ENCODE measurements at places on chromosomes 5 and 9.

- DNase-seq = no peak
Measured at GRCh38 chr5:21831145-21831787, 1021.9 kb downstream of the CDH12 start.

GRCh38 chr9:128153947-128154695, 4.9 kb downstream of the LCN2 start:
- no peak for DNase-seq

DNA sequence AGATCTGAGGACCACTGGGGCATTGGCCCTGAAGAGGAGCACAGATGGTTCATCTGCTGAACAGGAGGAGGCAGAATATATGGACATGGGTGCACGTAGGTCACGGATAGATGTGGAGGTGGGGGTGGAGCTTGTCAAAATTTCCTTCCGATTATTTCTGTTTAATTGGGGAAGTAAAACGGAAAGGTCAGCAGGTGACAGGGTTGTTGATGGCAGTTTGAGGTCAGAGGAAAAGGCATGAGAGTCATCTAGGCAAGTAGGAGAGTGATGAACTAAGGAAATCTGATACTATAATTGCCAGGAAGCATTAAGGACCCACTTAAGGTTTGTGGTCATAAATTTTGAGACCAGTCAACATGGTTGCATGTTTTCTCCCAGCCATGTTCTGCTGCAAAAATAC, 8.4 kb upstream of the FAM81B start:
- no peak for DNase-seq

GRCh38 chr9:137198051-137198901, 2.3 kb downstream of the TPRN start:
- no peak for DNase-seq

DNA sequence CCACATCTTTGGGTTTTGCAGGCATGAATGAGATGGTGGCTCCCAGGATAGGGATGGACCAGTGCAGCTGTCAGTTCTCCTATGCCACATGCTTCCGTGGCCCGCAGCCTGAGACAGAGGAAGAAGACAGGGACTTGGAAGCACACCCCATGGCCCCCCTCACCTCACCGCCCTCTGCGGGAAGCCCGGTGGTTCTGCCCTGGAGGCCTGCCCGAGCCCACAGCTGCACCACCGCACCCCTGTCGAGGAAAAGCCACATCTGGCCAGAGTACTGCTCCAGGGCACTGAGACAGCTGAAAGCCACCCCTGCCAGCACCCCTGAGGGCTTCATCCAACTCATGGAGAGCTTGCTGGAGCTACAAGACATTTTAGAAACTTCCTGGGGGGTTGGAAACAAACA, 7.6 kb upstream of the TRMT10B start:
- DNase-seq = no peak

Data from choroid plexus epithelial cell (primary cell).